Naive thymus-derived CD8-positive, alpha-beta T cell (primary cell): ENCODE measurements at places on chromosomes 1 and 21.

GRCh38 chr1:72366466-72366865 is 84.1 kb upstream of the NEGR1 start:
- no peak overlapping the region for H3K27ac ChIP-seq
- H3K27me3 ChIP-seq = no peaks in the 10 kb centered on the region
- DNase-seq = no peak
- no peaks in the 10 kb centered on the region for H3K36me3 ChIP-seq
- peaks cover 2% of the 10 kb centered on the region for H3K4me1 ChIP-seq

DNA sequence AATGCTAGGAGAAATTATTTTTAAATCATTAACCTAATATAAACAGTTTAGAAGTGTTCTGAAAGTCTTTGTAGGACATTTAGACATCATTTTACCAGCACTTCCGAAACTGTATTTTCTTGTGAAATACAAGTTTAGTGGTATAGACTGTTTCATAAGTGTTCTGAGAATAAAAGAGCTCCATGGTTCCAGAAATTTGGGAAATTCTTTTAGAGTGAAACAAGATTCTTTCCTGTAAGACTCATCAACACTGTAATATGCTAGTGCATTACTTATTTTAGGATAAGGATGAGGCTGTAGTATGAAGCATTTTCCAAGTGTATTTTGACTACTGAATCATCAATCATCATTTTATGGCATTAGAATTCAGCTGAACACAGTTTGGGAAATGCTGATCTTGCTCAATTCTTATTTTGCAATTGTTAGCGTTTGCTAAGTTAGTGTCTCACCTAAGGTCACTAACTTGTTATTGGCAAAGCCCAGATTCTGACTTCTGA is 73.4 kb downstream of the CEP350 start:
- peaks cover 68% of the 10 kb centered on the region for H3K36me3 ChIP-seq
- peaks cover 4% of the 10 kb centered on the region for H3K4me1 ChIP-seq
- no peak for DNase-seq
- no peak overlapping the region for H3K4me3 ChIP-seq

DNA sequence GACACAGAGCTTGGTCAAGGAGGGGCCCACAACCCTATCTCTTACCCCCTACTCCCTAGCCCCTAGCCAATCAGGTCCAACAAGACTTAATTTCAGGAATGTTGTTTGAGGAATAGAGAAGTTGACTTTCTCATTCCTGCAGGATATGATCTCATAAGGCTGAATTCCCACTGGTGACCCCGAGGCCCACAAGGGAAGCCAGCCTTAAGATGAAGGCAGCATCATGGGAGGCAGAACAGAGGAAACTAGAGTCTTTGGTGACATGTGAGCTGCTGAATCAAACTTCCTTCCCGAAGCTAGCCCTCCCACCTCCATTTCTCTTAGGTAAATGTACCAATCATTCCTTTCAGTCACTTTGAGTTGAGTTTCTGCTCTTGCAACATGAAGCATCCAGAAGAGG is 9.1 kb upstream of the PDIK1L start:
- no peak overlapping the region for H3K27ac ChIP-seq
- no peaks in the 10 kb centered on the region for H3K36me3 ChIP-seq
- peaks cover 3% of the 10 kb centered on the region for H3K27me3 ChIP-seq
- DNase-seq = no peak
- H3K4me1 ChIP-seq = peaks cover 4% of the 10 kb centered on the region

DNA sequence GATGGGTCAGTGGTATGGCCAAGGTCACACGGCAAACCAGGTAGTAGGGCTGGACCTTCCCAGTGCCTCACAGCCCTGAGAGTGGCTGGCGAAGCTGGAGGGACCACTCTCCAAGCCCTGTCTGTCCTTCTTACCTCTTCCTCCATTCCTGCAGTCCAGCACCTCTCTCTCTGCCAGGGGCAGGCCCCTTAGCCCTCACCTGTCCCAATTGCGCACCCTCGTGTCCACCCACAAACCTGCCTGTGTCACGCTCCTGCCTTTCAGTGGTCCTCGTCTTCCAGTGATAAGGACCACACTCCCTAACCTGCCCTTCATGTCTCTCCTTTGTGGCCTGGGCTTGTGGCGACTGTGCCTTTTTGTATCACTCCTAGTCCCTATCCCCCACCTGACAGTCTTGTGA is 3.4 kb downstream of the PODN start:
- peak overlapping the region; percentile 16 for H3K4me3 ChIP-seq
- H3K27ac ChIP-seq = peak overlapping the region; percentile 44
- H3K27me3 ChIP-seq = peaks cover 20% of the 10 kb centered on the region
- no peaks in the 10 kb centered on the region for H3K36me3 ChIP-seq
- H3K4me1 ChIP-seq = peaks cover 6% of the 10 kb centered on the region

DNA sequence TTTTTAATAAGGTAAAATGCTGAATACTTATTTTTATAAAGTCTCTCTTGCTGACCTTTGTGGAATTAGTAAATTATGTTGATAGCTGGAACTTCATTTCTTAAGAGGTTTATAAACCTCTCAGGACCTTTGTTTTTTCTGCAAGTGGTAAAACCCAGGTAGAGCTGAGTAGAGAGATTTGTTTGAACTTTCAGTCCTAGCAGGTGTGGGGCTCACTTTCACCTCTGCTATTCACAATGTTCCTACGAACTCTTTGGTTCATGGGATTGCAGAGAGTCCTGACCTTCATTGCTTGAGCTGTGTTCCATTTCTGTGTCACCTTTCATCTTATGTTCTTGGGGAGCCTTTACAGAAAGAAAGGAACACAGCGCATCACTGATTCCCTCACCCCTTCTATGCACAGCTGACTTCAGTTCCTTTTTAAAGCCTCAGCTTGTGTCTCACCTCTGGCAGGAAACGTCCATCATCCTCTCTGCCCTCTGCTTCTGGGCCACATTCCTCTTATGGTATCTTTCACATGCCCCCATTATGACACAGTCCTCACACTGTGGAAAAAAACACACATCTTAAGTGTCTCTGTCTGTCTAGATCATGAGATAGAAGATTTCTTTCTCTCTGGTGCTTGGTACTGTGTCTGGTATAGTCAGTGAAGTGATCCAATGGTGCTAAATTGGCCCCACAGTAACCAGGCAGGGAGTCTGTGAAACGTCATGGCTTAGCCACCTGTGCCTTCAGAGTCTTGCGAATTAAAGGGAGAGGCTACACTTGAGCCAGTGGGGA is 262.5 kb upstream of the B3GALT2 start:
- H3K4me1 ChIP-seq = peaks cover 13% of the 10 kb centered on the region
- H3K27me3 ChIP-seq = no peaks in the 10 kb centered on the region
- peak overlapping the region; percentile 83 for H3K27ac ChIP-seq
- peak overlapping the region; percentile 16 for H3K4me3 ChIP-seq

DNA sequence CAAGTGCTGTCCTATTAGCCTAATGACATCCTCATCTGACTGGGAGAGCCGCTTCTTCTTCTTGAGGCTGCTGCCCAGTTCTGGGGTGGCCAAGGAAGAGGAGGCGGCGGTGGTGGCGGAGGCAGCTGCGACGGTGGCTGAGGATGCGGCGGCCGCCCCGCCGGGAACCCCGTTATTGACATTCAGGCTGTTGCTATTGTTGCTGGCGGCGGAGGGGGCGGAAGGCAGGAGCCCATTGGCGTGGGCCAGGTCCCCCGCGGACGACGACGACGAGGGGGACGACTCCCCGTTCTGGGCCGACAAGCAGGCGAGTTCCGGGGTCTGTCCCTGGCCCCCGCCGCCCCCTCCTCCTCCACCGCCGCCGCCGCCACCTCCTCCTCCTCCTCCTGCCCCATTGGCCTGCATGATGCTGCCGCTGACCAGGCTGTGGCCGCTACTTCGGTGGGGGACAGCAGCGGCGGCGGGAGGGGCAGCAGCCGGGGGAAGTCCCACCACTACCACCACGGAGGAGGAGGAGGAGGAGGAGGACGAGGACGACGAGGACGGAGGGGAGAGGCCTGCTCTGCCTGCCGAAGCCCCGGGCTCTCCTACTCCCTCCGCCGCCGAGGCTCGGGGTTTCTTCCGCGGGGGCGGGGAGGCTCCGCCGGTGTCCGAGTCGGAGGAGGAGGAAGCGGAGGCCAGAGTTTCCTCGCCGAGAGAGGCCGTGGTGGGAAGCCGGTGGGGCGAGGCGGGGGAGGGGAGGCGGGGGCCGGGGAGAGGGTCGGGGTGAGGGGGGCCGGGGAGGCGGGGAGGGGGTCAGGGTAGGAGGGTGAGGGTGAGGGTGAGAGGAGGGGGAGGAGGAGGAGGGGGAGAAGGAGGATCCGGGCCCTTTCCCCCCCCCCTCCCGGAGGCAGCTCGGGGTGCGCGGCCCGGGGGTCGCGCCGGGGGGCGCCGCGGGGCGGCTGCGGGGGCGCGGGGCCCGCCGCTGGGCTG is 610 bp downstream of the WDR26 start:
- peak overlapping the region; percentile 80 for H3K4me3 ChIP-seq
- DNase-seq = peak; percentile 53
- H3K4me1 ChIP-seq = peaks cover 18% of the 10 kb centered on the region

DNA sequence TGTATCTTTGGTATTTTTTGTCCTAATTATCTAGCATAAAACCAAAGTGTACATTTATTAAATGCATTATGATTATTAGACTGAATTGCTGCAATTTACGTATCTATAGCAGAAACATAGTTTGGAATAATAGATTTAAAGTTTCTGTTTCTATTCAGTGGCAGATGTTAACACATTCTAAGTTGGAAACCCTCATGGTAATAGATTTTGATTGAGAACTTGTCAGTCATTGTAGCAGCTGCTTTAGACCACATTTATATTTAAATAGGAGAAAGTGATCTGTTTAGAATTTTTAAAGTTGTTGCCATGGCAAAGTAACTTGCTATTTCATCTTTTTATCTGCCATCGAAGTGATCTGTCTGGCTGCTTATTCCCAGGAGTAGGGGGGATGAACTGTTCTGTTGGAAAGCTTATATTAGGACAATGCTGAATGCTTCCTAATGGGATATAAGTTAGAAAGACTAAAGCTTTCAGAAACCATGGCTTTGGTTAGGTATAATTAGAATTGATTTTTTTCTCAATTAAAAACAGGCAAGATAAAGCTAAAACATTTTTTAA is 61.6 kb downstream of the HS2ST1 start:
- H3K36me3 ChIP-seq = no peaks in the 10 kb centered on the region
- H3K27me3 ChIP-seq = no peaks in the 10 kb centered on the region
- no peak overlapping the region for H3K4me3 ChIP-seq
- peaks cover 6% of the 10 kb centered on the region for H3K4me1 ChIP-seq

DNA sequence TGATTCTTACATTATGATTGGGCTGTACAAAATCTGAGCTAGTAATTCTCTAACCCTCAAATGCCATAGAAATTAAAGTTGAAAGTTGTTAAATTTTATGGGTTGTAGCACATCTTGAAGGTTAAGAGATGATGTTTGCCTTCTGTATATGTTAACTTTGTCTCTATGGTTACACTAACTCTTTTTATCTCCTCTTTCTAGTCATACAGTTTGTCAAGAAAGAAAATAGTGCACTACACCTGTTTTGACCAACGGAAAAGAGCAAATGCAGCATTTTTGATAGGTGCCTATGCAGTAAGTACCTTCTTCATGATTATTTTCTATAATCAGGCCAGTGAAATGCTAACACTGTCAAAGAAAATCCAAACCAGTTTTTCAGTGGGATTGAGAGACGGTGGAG is 38.2 kb downstream of the CDC14A start:
- DNase-seq = no peak
- H3K4me1 ChIP-seq = peaks cover 37% of the 10 kb centered on the region
- no peaks in the 10 kb centered on the region for H3K27me3 ChIP-seq
- peak overlapping the region; percentile 2 for H3K4me3 ChIP-seq

DNA sequence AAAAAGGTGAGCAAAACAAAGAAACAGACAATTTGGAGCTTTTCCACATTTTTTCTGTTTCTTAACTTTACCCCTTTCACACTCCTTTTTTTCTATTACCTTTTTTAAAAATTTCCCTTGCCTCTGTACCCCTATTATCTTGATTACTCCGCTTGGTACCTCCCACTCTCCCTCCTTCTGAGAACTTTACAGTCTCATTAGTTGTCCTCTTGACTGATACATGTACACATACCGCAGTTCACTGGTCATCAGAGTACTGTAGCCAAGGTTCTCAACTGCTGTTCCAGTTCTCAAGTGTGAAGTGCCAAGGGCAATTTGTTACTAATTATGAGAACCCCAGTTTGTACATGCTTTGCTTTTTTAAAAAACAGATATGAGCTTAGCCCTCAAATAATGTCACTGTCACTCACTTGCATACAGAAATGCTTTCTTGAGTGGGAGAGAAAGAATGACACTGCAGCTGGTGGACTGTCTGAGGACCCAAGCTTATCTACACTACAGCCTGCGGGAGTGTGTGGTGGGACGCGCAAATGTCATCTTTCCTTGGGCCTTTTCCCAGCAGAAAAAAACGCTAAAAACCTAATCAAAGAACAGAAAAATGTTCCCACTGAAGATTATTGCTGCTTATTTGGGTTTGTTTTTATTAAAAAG is 160.8 kb downstream of the DISP1 start:
- H3K4me3 ChIP-seq = no peak overlapping the region
- H3K36me3 ChIP-seq = no peaks in the 10 kb centered on the region
- H3K27me3 ChIP-seq = no peaks in the 10 kb centered on the region
- no peak for DNase-seq
- no peak overlapping the region for H3K27ac ChIP-seq

- no peak overlapping the region for H3K4me3 ChIP-seq
- DNase-seq = no peak
- peaks cover 4% of the 10 kb centered on the region for H3K4me1 ChIP-seq
- H3K36me3 ChIP-seq = no peaks in the 10 kb centered on the region
- H3K27me3 ChIP-seq = peaks cover 2% of the 10 kb centered on the region
Measured at GRCh38 chr1:61501971-61502916, 222.7 kb downstream of the TM2D1 start.

GRCh38 chr1:202085682-202086373 is 36.9 kb upstream of the GPR37L1 start:
- H3K27ac ChIP-seq = no peak overlapping the region
- H3K27me3 ChIP-seq = peaks cover 1% of the 10 kb centered on the region
- no peaks in the 10 kb centered on the region for H3K4me1 ChIP-seq
- no peak overlapping the region for H3K4me3 ChIP-seq

GRCh38 chr21:31397939-31398338 is 53.9 kb upstream of the TIAM1 start:
- peaks cover 53% of the 10 kb centered on the region for H3K4me1 ChIP-seq
- DNase-seq = peak; percentile 53
- H3K27me3 ChIP-seq = no peaks in the 10 kb centered on the region

DNA sequence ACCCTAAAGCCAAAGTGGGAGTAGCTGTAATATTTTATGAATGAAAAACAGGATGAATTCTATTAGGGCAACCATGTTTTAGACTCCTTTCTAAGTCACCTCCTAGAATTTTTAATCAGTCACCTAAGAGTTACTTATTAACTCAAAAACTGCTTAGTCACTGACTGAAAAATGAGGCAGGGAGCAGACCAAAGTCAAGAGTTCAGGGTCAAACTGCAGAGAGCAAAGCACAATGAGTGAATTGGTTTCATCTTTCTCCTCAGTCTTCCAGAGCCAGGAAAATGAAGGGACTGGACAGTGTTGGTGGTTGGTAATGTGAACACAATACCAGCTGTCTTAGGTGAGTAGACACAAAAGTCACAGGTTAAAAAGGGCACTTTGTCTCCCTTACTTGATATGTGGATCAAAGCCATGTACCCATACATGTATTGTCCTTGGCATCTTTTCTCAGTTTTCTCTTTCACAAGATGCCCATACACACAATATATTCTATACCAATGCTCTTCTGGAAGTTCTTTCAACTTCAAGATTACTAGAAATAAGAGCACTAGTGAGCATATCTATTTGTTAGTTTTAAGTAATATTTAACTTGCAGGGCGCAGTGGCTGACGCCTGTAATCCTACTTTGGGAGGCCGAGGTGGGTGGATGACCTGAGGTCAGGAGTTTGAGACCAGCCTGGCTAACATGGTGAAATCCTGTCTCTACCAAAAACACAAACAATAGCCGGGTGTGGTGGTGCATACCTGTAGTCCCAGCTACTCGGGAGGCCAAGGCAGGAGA is 42.2 kb downstream of the ATP1B1 start:
- H3K27ac ChIP-seq = no peak overlapping the region
- H3K36me3 ChIP-seq = peaks cover 2% of the 10 kb centered on the region
- no peak for DNase-seq
- H3K4me3 ChIP-seq = no peak overlapping the region
